ENCODE measurements at places on chromosomes 6 and 20.
A peak's percentile ranks its signal among the peaks of the same experiment; 100 is the strongest.

DNA sequence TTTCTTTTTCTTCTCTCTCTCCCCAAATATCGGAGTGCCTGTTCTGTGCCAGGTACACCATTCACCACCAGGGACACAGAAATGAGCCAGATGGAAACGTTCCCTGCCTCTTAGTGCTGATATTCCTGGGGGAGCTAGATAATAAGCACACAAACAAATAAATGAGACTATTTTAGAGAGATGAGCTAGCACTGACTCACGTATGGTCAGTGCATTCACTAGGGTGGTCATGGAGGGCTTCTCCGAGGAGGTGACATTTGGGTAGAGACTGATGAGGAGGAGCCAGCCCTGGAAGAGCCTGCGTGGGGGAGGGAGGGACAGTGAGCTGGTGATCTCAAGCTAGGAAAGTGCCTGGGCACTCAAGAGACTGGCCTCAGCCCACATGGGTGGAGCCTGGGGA lies 252.3 kb upstream of the KCNG1 start:
- no peak for DNase-seq

- DNase-seq = no peak
Measured at GRCh38 chr6:131636880-131637792, at the start of gene ENPP3. TSS of gene ENPP3 (plus strand) at chr6:131637302. CDS start at chr6:131637385, 83 bp downstream.

- DNase-seq = no peak
Measured at GRCh38 chr20:5316188-5317158, at the start of gene PROKR2. TSS of gene PROKR2 (minus strand) at chr20:5316954. CDS start at chr20:5314369, 2,585 bp downstream.

DNA sequence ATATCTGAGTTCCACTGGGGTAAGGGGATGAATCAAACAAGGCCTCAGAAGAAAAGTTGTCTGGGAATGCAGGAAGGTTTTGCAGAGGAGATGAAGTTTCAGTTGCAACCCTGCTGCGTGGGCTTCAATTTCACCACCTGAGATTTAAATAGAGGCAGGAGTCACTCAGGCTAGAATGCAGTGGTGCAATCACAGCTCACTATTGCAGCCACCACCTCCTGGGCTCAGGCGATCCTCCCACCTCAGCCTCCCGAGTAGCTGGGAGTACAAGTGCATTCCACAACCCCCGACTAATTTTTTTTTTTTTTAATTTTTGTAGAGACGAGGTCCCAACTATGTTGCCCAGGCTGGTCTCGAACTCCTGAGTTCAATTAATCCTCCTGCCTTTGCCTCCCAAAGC lies 1.5 kb upstream of the ZNF165 start:
- no peak for DNase-seq

GRCh38 chr6:12555267-12555666 lies 161.3 kb upstream of the PHACTR1 start:
- DNase-seq = no peak

DNA sequence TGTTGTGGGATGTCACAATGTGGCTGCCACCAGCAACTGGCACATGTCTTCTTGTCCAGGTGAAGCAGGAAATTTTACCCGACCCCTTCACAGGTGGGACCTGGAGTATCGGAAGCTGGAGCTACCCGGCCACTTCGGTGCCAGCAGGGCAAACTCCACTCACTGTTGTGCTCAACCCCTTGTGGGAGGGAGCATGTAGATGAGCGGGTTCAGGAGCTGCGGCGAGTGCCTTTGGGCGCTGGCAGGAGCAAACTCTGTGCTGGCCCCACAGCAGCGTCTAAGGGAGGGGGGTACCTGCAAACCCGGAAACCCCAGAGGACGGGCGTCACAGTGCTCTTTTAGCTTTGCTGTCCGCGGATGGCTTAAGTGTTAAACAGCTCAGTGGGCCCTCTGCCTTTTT lies 20.7 kb upstream of the SULF2 start:
- no peak for DNase-seq

DNA sequence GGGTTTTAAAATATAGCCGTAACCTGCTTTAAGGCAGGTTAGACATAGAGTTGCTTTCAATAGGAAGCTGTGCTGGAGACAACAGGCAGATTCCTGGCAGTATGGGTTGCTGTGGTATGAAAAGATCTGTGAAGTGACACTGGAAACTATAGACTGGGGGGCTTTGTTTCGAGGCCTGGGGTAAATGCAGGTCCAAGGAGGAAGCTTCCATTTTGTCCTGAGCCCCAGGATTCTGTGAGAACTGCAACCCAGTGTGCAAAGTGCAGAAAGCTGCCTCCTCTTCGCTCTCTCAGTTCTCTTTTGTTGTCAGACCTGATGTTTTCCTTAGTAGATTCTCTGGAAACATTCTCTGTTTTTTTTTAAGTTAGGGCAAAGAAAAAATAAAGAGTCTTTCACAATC lies 86.9 kb downstream of the LYRM4 start:
- DNase-seq = no peak

DNA sequence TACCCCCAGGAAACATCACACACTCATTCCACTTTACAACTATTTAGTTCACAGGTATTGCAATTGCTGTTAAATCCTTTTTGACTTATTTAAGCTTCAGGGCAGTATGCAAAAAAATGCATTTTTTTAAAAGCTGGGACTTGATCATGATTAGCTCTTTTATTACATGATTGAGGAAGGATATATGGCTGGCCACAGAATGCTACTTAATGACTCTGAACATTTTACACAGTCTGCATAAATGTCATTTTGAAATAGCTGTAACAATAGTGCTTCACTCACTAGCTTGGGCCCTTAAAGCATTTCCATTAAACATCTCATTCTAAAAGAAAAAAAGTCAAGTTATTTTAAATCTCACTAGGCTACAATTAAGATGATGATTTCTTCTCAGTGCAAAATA lies 429.7 kb downstream of the FRK start:
- no peak for DNase-seq

DNA sequence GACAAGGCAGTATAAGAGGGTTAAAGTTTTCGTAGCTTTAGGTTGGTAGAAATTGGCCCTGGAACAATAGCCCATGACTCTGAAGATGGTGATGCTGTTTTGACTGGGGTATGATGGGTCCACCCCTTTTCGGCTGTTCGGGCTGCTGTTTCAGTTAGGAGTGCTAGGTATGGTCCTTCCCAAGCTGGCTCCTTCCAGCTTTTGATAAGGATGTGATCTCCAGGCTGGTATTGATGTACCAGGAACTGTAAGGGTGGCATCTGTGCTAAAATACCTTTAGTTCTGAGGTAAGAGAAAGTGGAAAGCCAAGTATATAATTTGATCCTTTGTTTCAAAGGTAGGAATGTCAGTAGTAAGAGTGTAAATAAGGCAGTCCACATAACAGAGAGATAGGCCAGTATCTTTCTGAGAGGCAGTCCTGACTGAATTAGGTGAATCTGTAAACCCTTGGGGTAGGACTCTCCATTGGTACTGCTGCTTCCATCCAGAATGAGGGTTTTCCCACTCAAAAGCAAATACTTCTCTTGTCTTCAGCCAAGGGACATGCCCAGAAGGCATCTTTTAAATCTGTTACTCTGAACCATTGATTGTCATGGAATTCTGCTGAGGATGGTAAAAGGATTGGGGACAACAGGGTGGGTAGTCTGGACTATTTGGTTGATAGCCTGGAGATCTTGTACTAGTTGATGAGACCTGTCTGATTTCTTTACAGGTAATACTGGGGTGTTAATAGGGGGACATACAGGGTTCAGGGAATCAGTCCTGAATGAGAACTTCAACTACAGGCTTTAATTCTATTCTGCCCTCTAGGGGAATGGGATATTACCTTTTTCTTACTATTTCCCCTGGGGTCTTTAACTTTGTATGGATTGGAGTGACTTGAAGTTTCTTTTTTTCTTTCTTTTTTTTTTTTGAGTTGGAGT lies 6.1 kb upstream of the ZNFX1 start:
- DNase-seq = no peak

GRCh38 chr20:57507477-57507876 lies 17.5 kb downstream of the CTCFL start:
- no peak for DNase-seq

- DNase-seq = no peak
Measured at GRCh38 chr6:167737205-167737830, 89.4 kb upstream of the AFDN start.

DNA sequence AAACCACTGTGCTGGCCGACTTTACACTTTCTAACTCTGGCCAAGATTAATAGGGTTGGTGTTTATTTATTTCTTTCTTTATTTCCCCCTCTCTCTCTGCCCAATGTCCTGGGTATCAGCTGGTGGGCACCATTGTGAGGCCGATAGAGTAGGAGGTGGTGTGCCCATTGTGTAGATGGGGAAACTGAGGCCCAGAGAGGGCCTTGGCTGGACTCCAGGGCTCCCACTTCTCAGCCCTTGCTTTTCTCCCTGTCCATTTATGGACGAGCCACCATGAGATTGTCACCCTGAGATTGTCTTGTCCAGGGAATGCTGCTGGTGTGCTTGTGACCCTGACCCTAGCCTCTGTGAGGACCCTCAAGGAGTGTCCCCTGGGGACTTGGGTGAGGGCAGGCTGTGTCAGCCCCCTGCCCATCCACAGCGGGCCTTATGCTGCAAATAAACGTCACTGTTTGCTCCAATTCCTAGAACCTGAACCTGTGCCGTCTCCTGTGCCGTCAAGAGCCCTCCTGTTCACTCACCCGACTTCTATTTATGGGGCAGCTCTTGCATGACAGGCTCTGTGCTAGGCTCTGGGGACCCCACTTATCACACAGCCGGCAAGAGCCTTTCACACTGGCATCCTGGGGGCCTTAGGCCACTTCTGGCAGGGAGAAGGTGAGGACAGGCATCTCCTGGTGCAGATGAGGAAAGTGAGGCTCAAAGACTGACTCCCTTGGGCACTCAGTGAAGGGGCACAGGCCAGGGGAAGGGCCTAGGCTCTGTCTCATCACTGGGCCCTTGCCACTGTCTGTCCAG lies 24.8 kb downstream of the SUN5 start:
- no peak for DNase-seq

GRCh38 chr6:2940010-2940850 lies 31.1 kb downstream of the SERPINB6 start:
- DNase-seq = peak; percentile 62

Data from activated CD4-positive, CD25-positive, alpha-beta regulatory T cell treated with anti-CD3 and anti-CD28 coated beads, Interleukin-2, amount 50 U/mL, for 72 hours (primary cell).